ENCODE measurements at places on chromosomes 3 and 15. TPM values are rescaled to one million over a fixed set of nuclear protein-coding genes. Genes with fewer than 3 reads are reported as not detected.

Gene HHATL
- 0.23 TPM for total RNA-seq

DNA sequence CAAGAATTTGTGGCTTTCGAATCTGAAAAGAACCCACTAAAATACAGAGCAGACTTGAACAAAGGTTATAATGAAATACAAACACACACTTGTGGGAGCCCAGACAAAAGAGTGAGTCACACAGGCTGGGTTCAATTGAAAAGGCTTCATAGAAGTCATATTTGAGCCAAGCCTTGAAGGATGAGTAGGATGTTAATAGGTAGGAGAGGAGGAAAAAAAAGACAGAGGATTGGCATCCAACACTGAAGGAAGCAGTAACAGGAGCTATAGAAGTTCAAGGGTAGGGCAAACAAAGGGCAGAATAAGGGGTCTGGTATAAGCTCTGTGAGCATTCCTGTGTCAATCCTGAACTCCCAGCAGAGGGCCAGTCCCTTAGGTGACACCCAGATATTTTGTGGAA is 325.4 kb downstream of the FOXP1 start:
- ATAC-seq = no peak

Gene GLDN
- total RNA-seq = 3.9 TPM

Gene WNT7A
- total RNA-seq = 0.13 TPM

Gene CFAP44
- total RNA-seq = 3.8 TPM

Gene SLC22A13
- total RNA-seq = 1.3 TPM

GRCh38 chr15:55628369-55628730 is 40.2 kb upstream of the PYGO1 start:
- ATAC-seq = no peak

DNA sequence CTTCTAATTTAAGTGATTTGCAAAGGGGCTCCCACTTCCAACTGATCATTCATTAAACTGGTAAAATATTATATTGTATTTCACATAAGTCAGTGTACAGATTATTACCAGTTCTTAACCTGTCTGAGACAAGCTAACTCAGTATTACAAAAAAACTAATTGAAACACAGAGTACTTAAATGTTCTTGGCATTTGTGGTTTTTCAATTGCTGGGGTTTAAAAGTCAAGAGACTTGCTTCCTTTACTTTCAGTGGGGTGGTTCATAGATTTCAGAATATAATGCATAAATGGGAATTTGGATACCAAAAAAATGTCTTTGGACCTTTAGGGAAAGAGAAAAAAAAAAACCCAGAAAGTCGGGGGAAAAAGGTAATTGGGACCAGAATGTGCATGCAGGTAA is 85.0 kb downstream of the ATP10A start:
- no peak for ATAC-seq

Gene MYO5A
- 41.9 TPM for total RNA-seq

- no peak for ATAC-seq
These were observed 30.5 kb downstream of the SLC7A14 start for GRCh38 chr3:170555329-170555728.

DNA sequence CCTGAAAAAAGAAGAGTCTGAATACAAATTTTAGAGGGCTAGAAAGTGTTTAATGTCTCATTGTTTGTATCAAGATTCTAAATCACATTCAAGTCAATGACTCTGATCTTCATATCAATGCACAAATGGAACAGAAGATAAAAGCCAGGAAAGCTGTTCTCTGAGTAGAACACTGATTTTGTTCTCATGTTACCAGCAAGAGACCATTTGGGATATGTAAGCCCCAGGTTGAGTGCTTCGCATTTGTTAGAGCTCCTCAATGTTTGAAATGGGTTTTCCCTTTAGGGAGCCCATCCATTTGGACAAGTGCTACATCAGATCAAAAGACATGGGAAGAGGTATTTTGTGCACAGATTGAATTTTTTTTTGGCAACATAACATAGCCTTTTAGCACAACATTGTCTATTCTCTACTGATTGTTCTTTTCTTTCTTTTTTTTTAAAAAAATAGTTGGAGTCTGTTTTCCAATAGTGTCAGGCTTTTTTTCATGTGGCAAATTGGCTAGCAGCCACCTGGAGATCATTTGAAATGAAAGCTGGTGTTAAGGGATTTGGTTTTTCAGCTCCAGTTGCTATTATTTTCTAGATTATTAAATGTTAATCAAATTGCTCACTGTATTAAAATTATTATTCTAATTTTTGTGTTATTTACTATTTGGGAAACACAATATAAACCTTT is 74.5 kb upstream of the ZPLD1 start:
- ATAC-seq = no peak

- ATAC-seq = no peak
These were observed 104.5 kb downstream of the ERC2 start for GRCh38 chr3:56363720-56364119.

Gene KLHL25
- 21.3 TPM for total RNA-seq

Gene KNG1
- total RNA-seq = not detected

GRCh38 chr3:151443583-151443982 is 17.3 kb downstream of the IGSF10 start:
- no peak for ATAC-seq

GRCh38 chr15:64915518-64916227 is 4.0 kb downstream of the ANKDD1A start:
- no peak for ATAC-seq

Gene VIPR1
- 7.0 TPM for total RNA-seq

DNA sequence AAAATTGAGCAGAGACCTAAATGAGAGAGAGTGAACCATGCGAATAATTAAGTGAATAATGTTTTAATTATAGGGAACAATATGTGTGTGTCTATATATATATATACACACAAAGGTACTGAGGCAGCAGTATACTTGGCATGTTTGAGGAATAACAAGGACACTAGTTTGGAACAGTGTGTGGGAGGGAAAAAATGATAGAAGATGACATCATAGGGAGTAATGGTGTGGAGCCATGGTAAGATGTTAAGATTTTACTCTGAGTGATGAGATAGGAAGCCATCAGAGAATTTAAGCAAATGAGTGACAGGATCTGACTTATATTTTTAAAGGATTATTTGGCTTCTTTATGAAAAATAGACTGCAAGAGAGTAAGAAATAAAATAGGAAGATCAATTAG is 29.1 kb downstream of the DTWD1 start:
- ATAC-seq = no peak

Gene C3orf22
- not detected for total RNA-seq
